ENCODE measurements at places on chromosomes 6 and 20.
A peak's percentile ranks its signal among the peaks of the same experiment; 100 is the strongest.

- no peak for DNase-seq
Observed at GRCh38 chr6:101711518-101711917, 318.0 kb downstream of the GRIK2 start.

- no peak for DNase-seq
Observed at GRCh38 chr6:149289192-149289781, 28.2 kb upstream of the TAB2 start.

DNA sequence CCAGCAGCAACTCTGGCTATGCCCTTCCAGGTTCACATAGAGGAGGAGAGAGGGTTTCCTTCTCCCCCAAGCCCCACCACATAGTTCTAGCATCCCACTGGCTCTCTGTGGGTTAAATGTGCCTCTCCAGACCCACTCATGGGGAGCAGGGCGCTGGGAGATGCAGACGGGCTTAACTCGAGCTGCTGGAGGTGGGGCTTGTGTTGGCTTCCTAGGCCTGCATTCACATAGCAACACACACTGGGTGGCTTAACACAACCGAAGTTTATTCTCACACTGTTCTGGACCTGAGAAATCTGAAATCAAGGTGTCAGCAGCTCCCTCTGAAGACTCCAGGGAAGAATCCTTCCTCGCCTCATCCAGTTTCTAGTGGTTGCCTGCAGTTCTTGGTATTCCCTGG is 33.6 kb downstream of the SLC2A10 start:
- DNase-seq, result no peak

DNA sequence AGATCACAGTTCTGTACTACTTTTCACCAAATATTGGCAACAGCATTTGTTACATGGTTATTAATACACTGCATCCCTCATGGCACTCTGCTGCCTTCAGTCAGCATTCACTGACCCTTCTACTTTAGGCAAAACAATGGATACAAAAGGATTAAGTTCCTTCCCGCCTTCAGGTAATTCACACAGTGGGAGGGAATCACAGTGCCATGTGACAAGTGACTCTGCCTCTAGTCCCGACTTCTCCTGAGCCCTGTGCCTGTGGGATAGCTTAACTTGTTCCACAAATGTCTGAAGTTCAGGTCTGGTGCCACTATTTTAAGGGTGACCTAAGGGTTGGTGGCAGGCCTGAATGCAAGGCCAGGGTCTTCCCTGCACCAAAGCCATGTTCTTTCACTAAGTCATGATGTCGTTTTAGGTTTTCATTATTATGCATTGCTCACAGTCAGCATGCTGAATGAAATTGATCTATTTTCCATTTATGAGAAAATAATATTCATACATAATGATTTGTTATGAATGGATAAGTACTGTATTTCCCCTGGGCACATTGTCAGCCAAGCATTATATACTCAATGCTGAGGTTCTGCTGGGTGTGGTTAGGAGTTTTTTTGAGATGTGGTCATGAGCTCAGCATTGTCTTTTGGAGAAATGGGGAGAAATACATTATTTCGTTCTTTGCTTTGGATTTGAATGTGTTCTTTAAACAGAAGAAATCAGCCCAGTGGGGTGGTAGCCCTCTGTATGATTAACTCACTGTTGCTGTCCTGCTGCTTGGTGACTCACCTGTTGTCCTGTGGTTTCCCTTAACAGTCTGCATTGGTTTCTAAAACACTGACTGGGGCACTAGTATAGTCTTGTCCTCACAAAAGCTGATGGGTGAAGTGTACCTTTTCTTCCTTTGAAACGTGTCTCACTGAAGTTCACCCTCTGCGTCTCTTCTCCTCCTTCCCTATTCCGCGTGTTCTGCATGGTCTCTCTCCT is 66.4 kb downstream of the AFDN start:
- peak; percentile 10 for DNase-seq

GRCh38 chr6:140480852-140481251 is 1106.4 kb upstream of the CITED2 start:
- DNase-seq, result no peak

DNA sequence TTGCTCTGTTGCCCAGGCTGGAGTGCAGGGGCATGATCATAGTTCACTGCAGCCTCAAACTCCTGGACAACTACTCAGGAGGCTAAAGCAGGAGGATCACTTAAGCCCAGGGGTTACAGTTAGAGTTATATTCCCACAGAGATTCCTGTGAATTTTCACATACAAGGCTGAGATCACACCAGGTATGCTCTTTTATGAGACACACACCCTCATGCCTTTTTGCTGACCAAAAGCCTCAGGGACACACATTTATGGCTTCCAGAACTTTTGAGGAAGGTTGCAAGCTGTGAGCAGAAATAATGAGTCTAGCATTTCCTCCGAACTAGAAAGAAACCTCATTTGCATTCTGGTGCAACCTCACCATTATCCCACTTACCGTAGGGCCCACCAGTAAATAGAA is 370.5 kb upstream of the ARID1B start:
- no peak for DNase-seq

- no peak for DNase-seq
Observed at GRCh38 chr20:57470212-57470522, 54.8 kb downstream of the CTCFL start.

DNA sequence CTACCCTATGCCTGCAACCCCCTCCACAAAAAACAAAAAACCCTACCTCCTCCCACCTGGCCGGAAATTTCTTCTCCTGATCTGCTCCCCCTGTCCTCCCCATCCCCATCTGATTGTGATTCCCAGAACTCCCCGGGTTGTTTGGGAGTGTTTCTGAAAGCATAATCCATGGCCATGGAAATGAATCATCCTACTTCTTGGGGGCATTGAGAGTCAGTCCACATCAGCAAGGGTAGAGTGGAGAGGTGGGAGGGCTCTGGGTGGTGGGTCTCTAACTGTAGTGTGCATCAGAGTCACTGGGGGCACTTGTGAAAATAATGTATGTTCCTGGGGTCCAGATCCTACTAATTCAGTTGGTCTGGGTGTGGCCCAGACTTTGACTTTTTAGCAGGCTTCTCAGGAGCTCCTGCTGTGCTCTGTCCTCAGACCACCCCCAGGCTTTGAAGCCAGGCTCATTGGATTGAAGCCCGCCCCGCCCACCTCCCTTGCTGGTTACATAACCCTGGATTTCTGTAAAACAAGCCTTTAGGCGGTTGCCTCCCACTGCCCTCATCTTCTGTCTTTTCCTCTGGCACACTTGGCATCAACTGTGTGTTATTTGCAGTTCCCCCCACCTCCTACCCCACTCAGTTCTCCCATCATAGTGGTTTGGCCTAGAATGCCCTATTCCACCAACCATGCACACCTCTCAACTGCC is 10.5 kb downstream of the PIGT start:
- DNase-seq, result no peak

GRCh38 chr6:142235272-142235671 is 66.5 kb upstream of the ADGRG6 start:
- DNase-seq, result no peak

- DNase-seq, result no peak
Observed at GRCh38 chr6:92586236-92586977, 833.0 kb downstream of the EPHA7 start.
